M059J (cell line): ENCODE measurements at places on chromosomes 6 and 20.

DNA sequence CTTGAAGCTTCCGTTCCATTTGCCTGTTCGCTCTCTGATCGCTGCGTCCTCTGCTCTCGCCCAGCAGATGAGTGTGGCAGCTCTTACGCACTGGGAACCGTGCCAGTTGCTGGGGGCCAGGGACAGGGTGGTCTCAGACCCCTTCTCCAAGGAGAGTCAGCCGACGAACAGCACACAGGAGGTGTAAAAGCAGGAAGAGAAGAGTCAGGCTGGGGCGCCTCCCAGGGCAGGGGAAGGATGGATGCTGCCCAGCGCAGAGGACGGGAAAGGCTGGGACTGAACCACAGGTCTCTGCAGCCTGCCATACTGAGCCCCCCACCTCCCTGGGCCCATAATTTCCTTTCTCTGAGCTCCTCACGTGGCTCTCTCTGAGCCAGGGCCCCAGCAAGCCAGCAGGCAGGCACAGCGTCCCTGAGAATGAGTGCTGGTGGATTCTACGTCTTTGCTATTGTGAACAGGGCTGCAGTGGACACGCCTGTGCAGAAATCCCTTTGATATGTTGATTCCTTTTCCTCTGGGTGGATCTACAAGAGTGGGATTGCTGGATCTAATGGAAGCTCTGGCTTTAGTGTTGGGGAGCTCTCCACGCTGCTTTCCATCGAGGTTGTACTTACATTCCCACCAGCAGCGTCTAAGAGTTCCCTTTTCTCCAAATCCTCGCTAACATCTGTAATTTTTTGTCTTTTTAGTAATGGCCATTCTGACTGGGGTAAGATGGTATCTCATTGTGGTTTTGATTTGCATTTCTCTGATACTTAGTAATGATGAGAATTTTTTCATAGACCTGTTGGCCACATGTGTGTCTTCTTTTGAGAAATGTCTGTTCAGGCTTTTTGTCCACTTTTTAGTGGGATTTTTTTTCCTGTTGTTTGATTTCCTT, 104.1 kb downstream of the PSMB1 start:
- DNase-seq = peak; percentile 27

DNA sequence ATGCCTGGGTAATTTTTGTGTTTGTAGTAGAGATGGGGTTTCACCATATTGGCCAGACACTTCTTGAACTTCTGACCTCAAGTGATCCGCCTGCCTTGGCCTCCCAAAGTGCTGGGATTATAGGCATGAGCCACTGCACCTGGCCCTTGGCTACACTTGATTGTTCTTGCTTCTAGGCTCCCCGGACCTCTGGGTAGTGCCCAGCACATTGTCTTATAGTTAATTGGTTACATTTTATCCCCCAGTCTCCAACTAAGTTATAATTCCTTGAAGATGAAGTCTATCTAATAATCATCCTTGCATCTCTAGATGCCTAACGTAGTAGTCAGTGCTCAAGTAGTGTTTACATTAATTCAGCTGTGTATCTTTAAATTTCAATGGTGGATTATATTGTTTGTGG, 11.8 kb downstream of the SMPDL3A start:
- no peak for DNase-seq

GRCh38 chr6:170368544-170368943, 62.0 kb downstream of the FAM120B start:
- no peak for DNase-seq

DNA sequence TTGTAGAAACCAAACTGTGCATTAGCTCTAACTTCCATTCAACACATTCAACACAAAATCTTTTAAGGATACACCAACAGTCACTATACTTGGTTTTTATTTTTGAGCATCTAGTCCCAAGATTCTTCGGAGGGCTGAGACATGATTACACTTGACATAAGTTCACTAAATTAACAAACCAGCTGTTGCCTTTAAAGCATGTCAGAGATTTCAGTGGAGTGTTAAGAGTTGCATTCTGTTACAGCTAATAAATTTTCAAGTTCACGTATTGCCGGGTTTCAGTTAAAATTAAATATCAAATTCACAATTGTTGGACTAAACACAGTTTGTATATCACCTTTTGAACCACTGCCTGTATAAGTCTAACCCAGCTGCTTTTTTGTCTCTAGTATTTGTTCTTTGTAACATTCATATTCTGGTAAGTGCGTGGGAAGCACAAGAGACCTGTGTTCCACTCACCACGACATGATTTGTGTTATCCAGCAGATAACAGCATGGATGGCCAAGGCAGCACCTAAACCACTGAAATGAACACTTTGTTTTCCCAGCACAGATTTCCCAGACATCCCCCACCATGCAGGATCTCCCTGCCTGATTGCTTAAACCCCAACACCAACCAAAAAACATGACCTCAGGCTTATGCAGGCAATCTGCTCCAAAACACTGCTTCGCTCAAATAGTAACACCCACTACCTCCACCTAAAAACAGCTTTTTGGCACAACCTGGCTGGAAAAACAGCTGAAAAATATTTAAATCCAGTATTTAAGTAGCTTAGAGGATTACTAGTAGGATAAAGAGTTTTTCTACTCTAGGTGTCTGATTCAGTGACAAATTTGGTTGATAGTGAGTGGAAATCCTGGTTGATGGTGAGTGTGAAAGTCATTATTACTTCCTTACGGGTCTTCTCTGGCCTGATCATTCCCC, 286.5 kb upstream of the NT5E start:
- no peak for DNase-seq
